Ascending aorta (tissue), 2 donors: ENCODE measurements at places on chromosomes 1 and 21.

- no peak for DNase-seq
These were observed 106.6 kb downstream of the NPHP4 start for GRCh38 chr1:5885471-5886139.

DNA sequence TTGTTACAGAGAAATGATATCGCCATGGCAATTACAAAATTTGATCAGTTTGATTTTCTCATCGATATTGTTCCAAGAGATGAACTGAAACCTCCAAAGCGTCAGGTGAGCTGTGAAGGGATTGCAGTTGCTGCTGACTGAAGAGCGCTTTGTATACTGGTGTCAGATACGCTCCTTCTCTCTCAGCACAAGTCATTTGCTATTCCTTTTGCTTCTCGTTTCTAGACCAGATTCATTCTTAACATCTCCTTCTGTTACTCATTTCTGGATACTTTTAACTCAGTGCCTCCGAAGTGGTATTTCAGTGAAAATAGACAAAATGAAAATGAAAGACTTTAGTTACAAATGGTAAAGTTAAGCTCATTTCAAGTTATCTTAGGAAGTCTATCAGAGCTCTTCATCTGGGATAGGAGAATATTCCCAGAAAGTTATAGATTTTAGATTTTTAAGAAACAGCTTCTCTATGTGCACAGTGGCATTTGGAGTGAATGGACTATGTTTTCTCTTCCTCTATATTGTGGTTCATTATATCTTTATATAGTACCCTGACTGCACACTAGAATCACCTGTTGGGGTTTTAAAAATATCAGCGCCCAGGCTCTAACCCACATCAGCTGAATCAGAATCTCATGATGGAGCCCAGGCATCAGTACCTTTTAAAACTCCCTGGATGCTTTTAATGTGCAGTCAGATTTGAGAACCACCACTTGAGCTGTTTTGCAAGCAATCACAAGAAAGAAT, 30.3 kb upstream of the KCNQ4 start:
- DNase-seq, result no peak

GRCh38 chr1:219463636-219464035, 149.3 kb downstream of the ZC3H11B start:
- DNase-seq, result no peak

GRCh38 chr21:31675960-31676359, 16.5 kb downstream of the SOD1 start:
- DNase-seq, result no peak

- no peak for DNase-seq
These were observed 49.7 kb upstream of the NHLH2 start for GRCh38 chr1:115890580-115890979.

GRCh38 chr1:162397039-162397448, 14.9 kb downstream of the SH2D1B start:
- no peak for DNase-seq

DNA sequence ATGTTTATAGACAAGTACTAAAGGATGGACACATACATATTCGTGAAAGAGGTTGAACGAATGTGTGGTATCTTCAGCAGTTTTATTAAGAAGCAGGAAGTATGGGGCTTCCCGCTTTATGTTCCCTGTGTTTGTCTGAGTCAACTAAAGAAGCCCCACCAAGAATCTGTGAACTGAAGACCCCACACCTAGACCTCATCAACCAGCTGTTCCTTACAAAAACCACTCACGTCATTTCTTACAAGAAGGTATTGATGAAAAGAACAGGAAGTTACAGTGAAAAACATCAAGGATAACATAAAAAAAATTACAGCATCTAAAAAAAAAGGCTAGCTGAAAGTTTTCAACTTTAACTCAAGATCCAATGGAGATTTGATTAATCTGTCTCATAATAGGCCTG, 12.3 kb downstream of the REG4 start:
- DNase-seq, result no peak

GRCh38 chr1:194184425-194184824, 998.0 kb upstream of the B3GALT2 start:
- no peak for DNase-seq

GRCh38 chr1:107328087-107328486, 187.2 kb downstream of the NTNG1 start:
- no peak for DNase-seq

DNA sequence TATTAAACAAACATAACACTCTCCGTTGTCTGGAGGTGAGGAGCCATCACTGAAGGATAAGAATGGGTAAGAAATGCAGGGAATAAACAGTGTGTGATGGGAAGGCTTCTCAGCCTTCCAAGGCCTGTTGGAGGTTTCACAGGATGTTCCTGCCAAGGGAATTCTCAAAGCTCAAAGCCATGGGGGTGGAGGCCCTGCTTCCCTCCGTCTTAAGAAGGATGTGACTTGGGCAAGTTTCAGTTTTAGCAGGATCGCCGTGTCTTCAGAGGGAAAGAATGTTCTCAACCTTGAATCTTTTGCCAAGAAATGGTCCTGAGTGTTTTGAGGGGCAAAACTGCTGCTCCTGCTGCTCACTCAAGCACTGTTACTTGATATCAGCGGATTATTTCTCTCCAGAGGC, 41.7 kb upstream of the IL20 start:
- no peak for DNase-seq

GRCh38 chr1:193310564-193310963, 124.2 kb upstream of the B3GALT2 start:
- DNase-seq, result no peak

DNA sequence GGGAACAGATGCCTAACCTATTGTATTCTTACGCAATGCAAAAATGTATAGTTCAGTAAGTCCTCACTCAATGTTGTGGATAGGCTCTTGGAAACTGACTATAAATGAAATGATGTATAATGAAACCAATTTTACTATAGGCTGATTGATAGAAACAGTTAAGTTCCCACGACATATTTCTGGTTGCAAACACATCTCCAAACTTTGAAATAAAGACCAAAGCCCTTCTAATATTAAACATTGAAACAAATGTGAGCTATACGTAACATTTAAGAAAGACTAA, 29.1 kb downstream of the MAP3K21 start:
- no peak for DNase-seq

- DNase-seq, result no peak
These were observed 547.4 kb downstream of the LTN1 start for GRCh38 chr21:28445141-28445830.

DNA sequence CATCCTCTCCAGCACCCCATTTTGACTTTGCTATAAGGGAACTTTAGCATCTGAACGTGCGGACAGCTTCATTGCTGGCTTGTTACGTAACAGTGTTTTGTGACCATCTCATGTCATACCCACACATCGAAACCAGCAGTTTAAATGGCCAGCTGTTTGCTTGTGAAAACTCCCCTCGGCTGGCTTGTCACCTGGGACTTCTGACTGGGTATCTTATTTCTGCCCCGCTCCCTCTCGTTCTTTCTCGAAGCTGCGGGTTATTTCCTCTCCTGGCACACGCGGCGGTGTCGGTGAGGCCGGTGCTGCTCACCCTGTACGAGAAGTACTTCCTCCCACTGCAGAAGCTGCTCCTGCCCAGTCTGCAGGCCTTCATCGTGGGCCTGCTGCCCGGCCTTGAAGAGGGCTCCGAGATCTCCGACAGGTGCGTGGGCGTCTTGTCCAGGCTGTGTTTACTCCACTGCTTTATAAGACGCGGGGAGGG, 43.5 kb downstream of the DOP1B start:
- DNase-seq, result no peak

DNA sequence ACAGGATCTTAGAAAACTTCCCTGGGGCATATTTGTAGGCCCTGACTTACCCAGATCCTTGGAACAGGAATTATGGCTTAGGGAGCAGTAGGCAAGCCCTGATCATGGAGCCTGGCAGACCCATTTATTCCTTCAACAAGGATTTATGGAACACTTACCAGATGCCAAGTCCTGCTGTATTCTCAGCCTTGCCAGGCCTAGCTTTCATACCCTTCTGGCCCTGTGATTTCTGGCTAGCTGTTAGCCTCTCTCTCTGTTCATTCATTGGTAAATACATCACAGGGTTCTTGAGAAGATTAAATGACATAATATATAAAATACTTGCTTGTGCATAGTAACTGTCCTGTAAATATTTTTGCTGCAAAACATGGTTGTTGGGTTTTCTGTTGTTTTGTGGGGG, 32.4 kb upstream of the SRP9 start:
- DNase-seq, result no peak

DNA sequence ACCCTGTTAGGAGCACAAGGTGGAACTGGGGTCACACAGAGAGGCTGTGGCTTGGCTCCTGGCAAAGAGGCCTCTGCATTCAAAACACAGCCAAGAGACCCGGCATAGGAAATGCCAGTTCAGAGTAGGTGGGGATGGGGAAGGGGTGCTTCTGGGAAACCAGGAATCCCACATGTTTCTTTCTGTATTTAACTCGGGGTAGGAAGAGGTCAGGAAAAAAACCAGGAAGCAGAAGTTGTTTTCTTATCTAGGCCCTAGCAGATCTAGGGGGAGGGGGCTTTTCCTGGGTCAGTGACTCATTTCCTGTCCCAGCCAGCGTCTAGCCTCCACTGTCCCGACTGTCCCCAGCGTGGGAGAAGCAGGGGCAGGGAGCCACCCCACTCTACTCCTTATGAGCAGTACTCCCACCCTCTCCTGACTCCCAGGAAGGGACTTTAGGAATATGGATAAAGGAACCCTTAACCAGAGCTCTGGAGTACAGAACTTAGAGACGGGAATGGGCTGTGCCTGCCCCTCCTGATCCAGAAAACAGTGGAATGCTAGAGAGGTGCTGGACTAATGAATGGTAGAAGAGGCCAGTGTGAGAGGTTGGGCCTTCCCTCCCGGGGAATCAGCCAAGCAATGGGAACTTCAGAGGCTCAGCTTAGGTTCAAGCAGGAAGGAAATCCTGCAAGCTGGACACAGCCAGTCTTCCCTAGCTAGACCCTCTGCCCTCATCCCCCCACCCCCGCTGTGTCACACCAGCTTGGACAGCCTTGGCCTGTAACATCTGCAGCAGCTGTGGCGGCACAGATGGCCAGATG, 5.7 kb downstream of the FHL3 start:
- no peak for DNase-seq

DNA sequence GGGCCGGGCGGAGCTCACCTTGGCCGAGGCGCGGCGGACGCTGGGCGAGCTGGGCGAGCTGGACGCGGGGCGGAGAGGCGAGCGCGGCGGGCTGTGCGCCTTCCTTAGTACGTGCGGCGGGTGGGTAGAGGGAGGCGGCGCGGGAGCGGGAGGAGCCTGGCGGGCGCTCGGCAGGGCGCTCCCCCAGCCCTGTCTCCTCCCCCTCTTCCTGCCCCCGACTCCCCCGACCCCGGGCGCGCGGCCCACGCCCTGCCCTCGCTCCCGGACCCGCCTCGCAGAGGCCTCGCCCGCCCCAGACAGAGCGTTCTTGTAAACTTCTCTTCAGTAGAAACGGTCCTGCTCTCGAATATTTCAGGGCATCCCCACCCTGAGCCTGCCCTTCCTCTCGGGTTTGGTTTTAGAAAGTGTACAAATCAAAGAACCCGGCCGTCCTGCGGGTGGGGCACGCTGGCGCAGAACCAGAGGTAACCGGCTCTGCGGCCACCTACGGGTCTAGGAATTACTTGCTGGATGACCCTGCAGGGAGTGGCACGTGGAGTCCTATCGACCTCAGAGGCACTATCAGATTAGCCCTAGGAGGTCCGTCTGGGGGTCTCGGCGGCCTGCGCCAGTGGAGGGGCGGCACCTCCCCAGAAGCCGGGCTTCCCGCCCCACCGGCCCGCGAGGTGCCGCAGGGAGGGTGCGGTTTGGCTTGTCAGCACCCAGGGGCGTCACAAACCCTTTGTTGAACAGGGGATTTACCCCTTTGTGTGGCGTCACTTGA, at the start of gene S100A10:
S100A10 (minus strand) TSS at position 126 of the 763 bp plus-strand sequence. CDS start 7,629 bp downstream, outside the sequence.
- DNase-seq, result peak; percentile 85

DNA sequence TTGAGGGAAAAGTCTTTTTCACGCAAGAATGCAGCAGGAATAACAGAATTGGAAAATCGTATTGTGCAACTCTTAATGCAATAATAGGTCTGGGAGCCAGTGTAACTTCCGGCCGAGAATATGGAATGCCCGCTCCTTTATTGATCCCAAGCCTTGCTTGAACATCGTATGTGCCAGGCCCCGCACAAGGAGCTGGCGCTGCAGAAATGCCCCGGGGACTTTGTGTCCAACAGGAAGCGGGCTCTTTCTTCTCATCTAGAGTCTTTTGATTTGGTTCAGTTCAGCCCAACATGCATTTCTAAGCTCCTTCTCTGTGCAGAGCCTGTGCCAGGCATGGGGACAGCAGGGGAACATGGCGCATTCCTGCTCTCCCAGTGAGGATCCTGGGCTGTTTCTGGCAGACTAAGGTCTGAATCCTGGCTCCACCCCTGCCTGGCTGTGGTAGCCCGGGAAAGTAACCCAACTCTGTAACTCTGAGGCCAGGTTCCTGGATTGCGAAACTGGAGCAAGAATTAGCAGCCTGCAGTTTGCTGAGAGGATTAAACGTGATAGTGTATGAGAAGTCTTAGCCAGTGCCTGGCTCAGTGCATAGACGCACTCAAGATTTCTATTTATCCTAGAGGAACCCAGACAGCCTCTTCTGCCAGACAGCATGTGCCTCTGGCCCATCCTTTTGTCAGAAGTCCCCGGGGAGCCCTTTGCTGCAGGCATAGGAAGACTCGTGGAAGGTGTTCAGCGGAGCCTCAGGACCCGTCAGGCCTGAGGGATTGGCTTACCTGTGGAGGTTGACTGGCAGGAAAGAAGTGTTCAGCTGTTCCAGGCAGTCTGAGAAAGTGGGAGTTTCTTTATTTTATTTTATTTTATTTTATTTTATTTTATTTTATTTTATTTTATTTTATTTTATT, 987 bp upstream of the CDCP2 start:
- DNase-seq, result no peak

- DNase-seq, result no peak
These were observed 45.0 kb downstream of the UBASH3A start for GRCh38 chr21:42448686-42449085.

- no peak for DNase-seq
These were observed 15.9 kb downstream of the RIMS3 start for GRCh38 chr1:40649592-40649930.

- peak; percentile 97 for DNase-seq
These were observed 57.8 kb downstream of the FOXO6 start for GRCh38 chr1:41418857-41419583.

GRCh38 chr1:235714205-235714897, 64.8 kb upstream of the GNG4 start:
- no peak for DNase-seq

DNA sequence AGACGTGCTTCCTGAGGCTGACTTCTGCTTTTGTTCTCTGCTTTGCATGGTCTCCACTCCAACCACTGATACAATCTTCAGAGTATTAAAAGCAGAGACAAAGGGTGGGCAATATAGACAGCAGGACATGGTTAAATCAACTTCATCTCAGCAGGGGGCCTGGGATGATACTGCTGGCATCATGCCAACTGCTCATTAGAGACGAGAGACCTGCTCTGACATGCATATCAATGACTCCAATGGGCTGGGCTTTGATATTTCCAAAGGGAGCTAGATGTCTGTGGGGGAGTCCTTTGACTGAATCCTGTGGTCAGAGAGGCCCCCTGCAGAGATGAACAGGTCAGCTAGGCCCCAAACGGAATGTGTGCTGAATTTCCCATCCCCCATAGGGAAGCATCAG, 106.6 kb downstream of the ACTL8 start:
- DNase-seq, result no peak

GRCh38 chr1:235648407-235648907, 1.1 kb downstream of the GNG4 start:
- DNase-seq, result no peak
